Glutamatergic neuron (in vitro differentiated cells): ENCODE measurements at places on chromosomes 13 and 19. TPM values are rescaled to one million over a fixed set of nuclear protein-coding genes. Genes with fewer than 3 reads are reported as not detected.

DNA sequence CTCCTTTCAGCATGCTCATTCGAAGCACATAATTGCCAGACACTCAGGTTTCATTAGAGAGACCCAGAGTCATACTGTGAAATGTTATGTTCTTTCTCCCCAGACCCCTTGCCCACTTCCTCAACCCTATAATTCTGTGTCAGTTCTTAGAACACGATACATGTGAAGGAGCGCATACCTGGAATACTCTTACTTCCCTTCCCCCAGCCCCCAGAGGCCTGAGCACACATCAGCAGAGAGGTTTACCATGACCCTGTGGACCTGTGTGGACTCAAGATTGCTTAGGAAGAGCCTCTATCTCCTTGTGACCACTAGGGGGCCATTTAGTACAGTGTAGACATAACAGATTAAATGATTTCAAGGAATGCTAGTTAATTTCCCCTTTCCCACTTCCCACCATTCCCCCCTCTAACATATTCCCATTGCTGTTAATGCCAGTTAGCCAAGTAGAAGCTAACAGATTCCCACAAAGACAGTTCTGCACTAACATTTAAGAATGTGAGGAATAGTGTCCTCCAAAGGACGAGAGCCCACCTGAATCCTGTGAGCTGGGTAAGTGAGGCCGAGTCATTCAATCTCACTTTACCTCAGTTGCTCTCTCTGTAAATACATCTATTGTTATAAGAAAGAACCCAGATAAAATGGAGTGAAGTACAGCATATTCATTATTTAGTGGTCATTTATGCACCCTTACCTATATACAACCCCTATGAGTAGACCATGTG is 154.2 kb upstream of the MAB21L1 start:
- peak; percentile 25 for DNase-seq

DNA sequence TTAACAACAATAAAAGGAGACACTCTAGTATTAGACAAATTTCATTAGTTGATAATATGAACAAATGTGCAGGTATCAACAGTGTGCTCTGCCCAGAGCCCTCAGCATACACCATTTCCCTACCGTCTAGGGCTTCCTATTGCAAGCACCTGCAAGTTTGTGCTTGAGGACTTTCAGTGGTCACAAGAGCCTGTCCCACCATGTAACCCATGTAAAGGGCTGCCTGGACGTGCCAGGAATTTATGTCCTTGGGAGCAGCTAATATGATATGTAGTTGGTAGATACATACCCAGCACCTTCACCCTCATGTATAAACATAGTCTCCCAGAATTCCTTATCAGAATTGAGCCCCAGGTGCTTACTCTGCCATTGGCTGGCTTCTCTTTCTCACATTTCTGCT is 128.0 kb downstream of the UFM1 start:
- DNase-seq, result no peak

- DNase-seq, result no peak
Observed at GRCh38 chr13:67107979-67108378, 122.2 kb downstream of the PCDH9 start.

GRCh38 chr19:4676955-4677731 is 7.0 kb upstream of the MYDGF start:
- DNase-seq, result peak; percentile 59

DNA sequence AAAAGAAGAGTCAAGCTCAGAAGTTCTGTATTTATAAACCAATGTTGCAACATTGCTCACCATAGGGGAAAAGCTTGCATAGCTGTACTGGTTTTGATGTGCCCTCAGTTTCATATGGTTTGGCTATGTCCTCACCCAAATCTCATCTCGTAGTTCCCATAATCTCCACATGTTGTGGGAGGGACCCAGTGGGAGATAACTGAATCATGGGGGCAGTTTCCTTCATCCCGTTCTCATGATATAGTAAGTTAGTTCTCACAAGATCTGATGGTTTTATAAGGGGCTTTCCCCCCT is 73.9 kb downstream of the TNFRSF19 start:
- DNase-seq, result no peak

DNA sequence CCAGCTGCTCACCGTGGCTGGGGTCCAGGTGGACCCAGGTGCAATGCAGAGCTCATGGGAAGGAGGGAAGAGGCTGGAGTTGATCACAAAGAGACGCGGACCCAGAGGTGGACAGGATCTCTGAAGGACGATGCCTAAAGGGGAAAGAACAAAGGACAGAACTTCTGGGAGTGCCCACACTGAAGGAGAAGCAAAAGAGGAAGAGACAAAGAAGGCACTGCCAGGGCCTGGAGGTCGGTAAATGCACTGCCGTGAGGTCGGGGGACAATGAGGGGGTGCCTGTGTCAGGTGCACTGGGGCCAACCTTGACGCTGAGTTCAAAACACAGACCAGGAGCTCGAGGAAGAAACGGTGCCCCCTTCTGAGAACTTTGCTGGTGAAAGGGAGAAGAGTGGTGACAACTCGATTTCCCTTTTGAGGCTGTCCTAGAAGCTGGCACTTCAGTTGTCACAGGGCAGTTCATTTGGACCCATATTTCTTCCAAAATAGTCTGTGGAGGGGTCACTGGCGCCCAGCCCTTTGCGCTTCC is 55.6 kb downstream of the GJA3 start:
- DNase-seq, result no peak

- DNase-seq, result no peak
Observed at GRCh38 chr19:48878196-48879024, 6.2 kb downstream of the PPP1R15A start.

DNA sequence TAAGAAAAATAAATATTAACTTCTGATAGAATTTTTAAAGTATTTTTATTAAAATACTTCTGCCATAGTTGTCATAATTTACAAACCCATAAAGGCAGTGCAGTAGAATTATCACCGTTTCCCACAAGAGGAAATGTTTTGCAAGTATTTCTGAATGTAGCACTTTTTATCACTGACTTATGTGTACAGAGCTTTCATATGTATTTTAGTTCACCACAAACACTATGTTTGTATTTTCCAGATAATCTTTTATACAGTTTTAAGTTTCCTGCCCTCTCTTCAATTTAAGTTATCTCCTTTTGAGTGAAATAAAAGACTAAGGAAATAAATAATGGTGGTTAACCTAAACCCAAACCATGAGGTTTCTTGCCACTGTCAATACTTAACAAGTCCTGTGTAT is 24.2 kb downstream of the MIPEP start:
- no peak for DNase-seq

DNA sequence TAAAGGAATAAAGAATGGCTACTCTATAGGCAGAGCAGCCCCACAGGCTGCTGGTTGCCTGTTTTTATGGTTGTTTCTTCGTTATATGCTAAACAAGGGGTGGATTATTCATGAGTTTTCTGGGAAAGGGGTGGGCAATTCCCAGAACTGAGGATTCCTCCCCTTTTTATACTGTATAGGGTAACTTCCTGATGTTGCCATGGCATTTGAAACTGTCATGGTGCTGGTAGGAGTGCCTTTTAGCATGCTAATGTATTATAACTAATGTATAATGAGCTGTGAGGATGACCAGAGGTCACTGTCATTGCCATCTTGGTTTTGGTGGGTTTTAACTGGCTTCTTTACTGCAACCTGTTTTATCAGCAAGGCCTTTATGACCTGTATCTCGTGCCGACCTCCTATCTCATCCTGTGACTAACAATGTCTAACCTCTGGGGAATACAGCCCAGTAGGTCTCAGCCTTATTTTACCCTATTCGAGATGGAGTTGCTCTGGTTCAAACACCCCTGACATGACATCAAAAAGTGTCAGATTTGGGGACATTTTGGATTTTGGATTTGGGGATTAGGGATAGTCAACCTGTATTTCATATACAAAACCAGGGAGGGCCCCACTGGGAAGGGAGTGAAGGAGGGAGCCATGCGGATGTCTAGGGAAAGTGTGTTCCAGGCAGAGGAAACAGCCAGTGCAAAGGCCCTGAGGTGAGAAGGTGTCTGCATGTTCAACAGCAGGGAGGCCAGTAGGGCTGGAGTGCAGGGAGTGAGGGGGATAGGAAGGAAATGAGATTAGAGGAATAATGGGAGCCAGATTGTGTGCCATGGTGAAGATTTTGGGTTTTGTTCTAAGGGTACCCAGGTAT is 10.9 kb downstream of the FXYD5 start:
- no peak for DNase-seq

DNA sequence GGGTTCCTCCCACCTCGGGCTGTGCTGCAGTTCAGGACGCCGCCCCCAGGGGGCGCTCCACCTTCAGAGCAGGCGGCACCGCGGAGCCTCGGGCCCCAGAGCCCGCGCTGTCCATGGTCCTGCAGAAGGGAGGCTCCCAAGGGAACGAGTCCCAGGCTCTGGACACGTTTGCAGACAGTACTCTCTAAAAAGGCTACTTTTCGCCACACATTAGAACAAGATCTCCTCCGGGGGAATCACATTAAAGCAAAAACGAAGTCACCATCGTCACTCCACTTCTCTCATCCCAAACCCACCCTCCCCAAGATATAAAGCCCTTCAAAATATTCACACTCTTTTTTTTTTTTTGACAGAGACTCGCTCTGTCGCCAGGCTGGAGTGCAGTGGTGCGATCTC is 4.6 kb upstream of the SIGLEC10 start:
- DNase-seq, result peak; percentile 86

- no peak for DNase-seq
Observed at GRCh38 chr13:45231722-45232121, 30.9 kb upstream of the KCTD4 start.

DNA sequence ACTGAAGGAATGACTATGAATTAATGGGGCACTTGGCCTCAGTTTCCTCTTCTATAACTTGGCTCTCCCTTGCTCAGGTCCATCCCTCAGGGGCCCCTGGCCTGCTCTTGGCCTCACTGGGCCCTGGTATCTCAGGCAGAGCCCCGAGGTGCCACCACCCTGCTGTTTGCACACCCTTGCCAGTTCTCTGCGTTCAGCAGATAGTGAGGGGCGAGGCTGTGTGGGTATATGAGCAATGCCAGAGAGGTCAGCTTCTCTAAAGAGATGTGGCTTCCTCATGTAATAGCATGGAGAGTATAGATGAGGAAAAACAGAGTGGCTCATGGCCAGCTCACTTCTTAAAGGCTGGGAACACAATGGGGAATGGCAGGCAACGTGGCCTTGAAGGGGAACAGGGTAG is 76.1 kb downstream of the CYSLTR2 start:
- DNase-seq, result no peak

DNA sequence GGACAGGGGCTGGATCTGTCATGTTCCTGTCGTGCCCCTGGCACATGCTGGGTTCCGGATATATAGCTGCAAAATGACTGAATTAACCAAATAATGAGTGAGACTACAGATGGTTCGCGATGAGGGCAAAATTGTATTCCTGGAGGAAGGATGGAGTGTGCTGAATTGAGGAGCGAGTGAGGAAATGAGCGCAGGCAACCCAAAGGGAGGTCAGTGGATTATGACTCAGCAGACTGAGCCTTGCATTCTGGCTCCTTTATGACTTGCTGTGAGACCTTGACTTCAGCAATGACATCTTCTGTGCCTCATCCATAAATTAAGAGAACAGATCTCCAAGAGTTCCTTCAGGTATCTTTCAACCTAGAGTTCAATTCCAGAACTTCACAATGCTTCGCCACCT is 115.0 kb upstream of the CLDN10 start:
- no peak for DNase-seq

- DNase-seq, result no peak
Observed at GRCh38 chr13:98916403-98916802, 61.5 kb downstream of the DOCK9 start.

GRCh38 chr19:38317104-38317612 is 1.4 kb upstream of the YIF1B start:
- no peak for DNase-seq

GRCh38 chr19:18049385-18049784 is 37.3 kb downstream of the IL12RB1 start:
- no peak for DNase-seq

- no peak for DNase-seq
Observed at GRCh38 chr19:55675661-55676354, 782 bp downstream of the EPN1 start.

GRCh38 chr13:32647926-32648325 is 61.7 kb downstream of the PDS5B start:
- DNase-seq, result no peak

DNA sequence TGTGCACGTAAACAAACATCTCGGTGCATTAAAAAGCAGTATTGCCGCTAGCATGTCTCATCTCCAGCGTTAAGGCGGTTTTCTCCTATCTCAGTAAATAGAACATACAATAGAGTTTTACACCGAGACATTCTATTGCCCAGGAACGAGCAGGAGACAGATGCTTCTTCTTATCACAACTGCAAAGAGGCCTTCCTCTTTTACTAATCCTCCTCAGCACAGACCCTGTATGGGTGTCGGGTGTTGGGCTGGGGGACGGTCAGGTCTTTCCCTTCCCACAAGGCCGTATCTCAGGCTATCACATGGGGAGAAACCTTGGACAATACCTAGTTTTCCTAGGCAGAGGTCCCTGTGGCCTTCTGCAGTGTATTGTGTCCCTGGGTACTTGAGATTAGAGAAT is 21.2 kb downstream of the ZNF233 start:
- no peak for DNase-seq

DNA sequence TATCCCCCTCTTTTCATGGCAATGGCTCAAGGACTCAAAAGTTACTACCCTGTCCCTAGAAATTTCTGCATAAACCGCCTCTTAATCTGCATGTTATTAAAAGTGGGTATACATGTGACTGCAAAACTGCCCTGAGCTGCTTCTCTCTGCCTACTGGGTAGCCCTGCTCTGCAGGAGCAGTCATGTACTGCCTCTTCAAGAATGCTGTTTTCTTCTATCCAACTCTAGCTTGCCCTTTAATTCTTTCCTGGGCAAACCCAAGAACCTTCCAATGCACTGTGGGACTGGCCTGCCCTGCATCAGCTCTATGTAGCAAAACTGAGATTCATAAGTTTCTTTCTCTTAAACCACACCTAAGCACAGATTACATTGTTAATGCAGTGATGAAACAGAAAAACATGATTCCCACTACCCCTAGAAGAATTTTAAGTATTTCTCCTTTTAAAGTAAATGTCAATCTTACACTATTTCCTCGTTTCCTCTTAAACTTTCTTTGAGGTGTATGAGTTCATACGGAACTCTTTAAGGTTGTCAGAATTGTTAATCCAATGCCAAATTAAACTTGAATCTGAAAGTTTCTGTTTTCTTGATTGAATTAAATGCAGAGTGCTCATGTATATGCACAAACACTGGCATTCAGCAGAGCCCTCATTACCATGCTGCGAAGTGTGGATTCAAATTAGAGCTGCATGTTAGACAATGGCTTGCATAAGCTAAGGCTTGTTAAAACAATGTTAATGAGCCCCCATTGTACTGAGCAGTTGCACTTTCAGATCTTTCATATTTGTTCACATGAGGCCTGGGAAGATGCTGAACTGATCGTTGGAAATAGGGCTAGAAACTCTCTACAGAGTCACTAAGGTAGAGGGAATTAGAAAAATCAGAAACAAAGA is 669.9 kb upstream of the PCDH20 start:
- DNase-seq, result no peak

GRCh38 chr13:110453797-110454196 is 107.7 kb downstream of the RAB20 start:
- DNase-seq, result no peak

GRCh38 chr13:19596960-19597361 is 35.6 kb upstream of the TPTE2 start:
- no peak for DNase-seq

NBEA gene
- 48.3 TPM for total RNA-seq

CLEC4M gene
- not detected for total RNA-seq

PGLYRP2 gene
- total RNA-seq, result not detected
